ENCODE measurements at places on chromosomes 11 and 22. TPM values are rescaled to one million over a fixed set of nuclear protein-coding genes. Genes with fewer than 3 reads are reported as not detected.

Gene UBASH3B
- total RNA-seq, result 28.3 TPM

Gene ZBTB16
- total RNA-seq, result 0.12 TPM

Gene HBD
- total RNA-seq, result not detected

Gene MMP27
- total RNA-seq, result 1.3 TPM

Gene PLA2G3
- not detected for total RNA-seq

Gene MYRF
- total RNA-seq, result 1.6 TPM

Gene ALKBH3
- 29.9 TPM for total RNA-seq

Gene MS4A6E
- total RNA-seq, result not detected

Gene PANX3
- total RNA-seq, result not detected

Gene LRP5
- total RNA-seq, result 38.6 TPM

Gene DEFB108B
- not detected for total RNA-seq

Gene PSMC3
- total RNA-seq, result 214 TPM

Gene GPR83
- total RNA-seq, result not detected

Gene BRSK2
- total RNA-seq, result 0.23 TPM

Gene OR10G6
- total RNA-seq, result not detected

Gene ARHGEF12
- total RNA-seq, result 54.5 TPM

Gene OR5P2
- not detected for total RNA-seq

Gene ABCC8
- total RNA-seq, result not detected

Gene DEUP1
- total RNA-seq, result not detected

Gene CCDC73
- not detected for total RNA-seq

Gene KLHL22
- total RNA-seq, result 46.8 TPM

Gene SLC22A6
- not detected for total RNA-seq

Gene AIFM3
- 0.23 TPM for total RNA-seq

Gene TSSK2
- total RNA-seq, result under 0.01 TPM

Gene FXYD2
- not detected for total RNA-seq

Gene C11orf42
- total RNA-seq, result not detected

Gene PRR33
- not detected for total RNA-seq

Gene KCNE3
- 0.15 TPM for total RNA-seq

Gene OR5A1
- total RNA-seq, result not detected

Gene AGBL2
- 0.70 TPM for total RNA-seq

Gene APOA4
- total RNA-seq, result not detected

Gene H19
- total RNA-seq, result 2.3 TPM

Gene WBP2NL
- total RNA-seq, result 0.23 TPM

Gene SMTNL1
- total RNA-seq, result not detected

Gene IGSF9B
- total RNA-seq, result under 0.01 TPM

Gene PDE2A
- 2.6 TPM for total RNA-seq

Gene ANKK1
- 0.12 TPM for total RNA-seq

Gene CLTCL1
- 12.0 TPM for total RNA-seq

Gene DGCR6
- total RNA-seq, result 0.53 TPM

Gene HSPB2
- total RNA-seq, result 1.9 TPM
